ENCODE measurements at places on chromosomes 7 and 10.

GRCh38 chr7:36692456-36692855 is 31.8 kb downstream of the AOAH start:
- DNase-seq = no peak

- DNase-seq = peak; percentile 78
These were observed 3.8 kb upstream of the GTF2IRD1 start for GRCh38 chr7:74449809-74450397.

- DNase-seq = peak; percentile 44
These were observed 52.0 kb upstream of the FIGNL1 start for GRCh38 chr7:50502001-50502684.

DNA sequence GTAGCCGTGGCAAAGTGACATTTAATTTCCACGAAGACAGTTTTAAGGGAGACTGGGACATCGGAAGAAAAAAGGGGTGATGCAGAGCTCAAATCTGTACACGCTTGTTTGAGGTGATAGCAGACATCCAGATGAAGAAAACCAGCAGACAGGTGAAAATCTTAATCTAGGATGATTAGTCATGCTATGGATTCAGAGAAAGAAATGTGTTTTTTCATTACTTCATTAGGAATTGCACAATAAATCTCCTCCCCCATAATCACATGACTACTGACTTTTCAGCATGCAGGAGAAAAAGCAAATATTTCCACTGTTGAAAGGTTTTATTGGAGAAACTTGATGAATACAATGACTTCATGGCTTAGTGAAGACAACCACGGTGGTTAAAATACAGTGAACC is 2.5 kb downstream of the NUDT5 start:
- peak; percentile 27 for DNase-seq

DNA sequence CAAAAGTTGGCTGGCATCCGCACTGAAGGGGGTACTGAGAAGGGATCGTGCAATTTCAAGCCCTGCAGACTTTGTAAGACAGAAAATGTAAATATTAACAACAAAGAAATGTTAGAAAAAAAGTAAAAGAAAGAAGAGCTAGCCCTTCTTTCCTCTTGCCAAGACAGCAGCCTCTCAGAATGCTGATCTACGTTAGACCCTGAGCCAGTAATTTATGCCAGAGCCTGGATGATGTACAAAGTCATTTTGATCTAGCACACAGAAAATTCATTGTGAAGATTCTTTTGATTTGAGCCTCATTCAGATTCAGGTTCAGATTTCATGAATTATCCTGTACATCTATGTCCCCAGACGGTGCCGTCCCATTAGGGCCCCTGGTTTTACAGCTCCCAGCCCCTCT is 105.2 kb downstream of the PRKCQ start:
- DNase-seq = no peak

GRCh38 chr7:33109005-33109757 is at the start of gene RP9:
Gene RP9, minus strand, starts transcription at chr7:33109404. Its CDS starts 32 bp downstream, at chr7:33109372.
- DNase-seq = peak; percentile 61

DNA sequence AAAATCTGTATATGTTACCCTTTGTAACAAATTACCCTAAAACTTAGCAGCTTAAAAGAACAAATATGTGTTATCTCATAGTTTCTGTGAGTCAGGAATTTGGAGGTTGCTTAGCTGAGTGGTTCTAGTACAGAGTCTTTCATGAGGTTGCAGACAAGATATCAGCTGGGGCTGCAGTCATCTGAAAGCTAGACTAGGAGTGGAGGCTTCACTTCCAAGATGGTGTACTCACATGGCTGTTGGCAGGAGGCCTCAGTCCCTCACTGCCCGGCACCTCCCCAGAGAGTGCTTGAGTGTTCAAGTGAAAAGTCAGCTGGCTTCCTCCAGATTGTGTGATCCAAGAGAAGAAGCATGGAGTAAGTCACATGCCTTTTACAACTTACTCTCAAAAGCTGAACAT is 16.9 kb upstream of the GGCT start:
- no peak for DNase-seq

- DNase-seq = no peak
These were observed 107.3 kb upstream of the KDM7A start for GRCh38 chr7:140284062-140284461.

DNA sequence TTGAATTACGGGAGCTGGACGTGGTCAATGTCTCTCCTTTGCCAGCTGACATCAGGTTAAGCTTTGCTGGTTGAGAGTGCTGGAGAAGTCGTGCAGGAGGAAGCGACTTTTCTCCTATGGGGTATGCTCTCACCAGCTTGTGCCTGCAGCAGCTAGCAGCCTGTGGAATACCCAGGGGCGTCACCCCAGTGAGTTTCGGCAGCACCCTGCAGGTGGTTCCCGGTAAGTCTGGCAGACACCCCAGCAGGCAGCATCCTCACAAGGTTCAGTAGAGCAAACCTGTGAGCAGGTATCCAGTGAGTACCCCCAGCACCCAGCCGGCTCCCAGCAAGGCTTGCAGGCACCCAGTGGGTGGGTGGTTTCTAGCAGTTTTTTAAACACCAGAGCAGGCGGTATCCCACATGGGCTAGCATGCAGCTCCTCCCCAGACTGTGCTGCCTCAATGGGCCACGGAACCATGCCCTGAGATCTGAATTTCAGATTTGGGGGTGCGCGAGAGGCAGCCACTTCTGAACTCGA is 74.8 kb upstream of the SVIL start:
- no peak for DNase-seq

- DNase-seq = no peak
These were observed 421.0 kb downstream of the THSD7A start for GRCh38 chr7:11410656-11411644.

DNA sequence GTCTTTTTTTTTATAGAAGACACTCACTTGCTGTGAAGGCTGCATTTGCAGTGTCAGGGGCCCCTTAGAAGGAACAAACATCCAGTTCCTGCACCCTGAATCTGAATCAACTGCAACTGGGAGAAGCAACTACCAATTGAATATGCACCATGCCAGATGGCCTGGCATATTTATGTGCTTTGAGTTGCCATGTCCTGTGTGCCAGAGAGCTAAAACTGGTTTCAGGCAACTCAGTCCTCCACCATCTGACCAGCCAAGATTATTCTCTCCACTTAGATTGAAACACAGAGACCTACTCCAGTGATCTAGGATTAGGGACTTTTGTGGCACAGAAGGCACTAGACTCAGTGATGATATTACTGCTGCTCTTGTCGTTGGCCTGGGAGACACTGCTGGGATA is 225.4 kb downstream of the HECW1 start:
- DNase-seq = no peak

GRCh38 chr10:35324196-35324595 is 12.1 kb upstream of the CCNY start:
- no peak for DNase-seq

DNA sequence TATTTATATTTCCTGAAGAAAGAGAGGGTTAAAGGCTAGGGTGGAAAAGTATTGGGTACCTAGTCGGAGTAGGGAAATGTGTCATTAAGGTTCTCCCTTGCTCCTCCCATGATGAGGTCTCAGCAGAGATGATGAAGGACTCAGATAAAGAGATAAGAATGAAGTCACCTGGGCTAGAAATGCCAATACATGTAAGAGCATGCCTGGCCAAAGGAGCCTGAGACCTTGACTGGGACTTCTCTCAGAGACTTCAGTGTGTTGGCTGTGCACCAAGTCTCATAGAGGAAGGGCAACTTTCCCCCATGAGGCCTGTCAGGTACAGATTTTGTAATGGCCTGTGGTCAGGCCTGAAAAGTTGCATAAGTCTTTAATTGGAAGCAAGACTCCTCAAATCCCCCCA is 361.0 kb upstream of the CDC14C start:
- DNase-seq = no peak

GRCh38 chr10:91652364-91652763 is 19.5 kb upstream of the PPP1R3C start:
- peak; percentile 47 for DNase-seq

- DNase-seq = no peak
These were observed 2.1 kb upstream of the SLC13A1 start for GRCh38 chr7:123201901-123202300.

- DNase-seq = no peak
These were observed 140.7 kb downstream of the CUBN start for GRCh38 chr10:16988900-16989299.

GRCh38 chr10:118965096-118965495 is 64.4 kb upstream of the NANOS1 start:
- no peak for DNase-seq

DNA sequence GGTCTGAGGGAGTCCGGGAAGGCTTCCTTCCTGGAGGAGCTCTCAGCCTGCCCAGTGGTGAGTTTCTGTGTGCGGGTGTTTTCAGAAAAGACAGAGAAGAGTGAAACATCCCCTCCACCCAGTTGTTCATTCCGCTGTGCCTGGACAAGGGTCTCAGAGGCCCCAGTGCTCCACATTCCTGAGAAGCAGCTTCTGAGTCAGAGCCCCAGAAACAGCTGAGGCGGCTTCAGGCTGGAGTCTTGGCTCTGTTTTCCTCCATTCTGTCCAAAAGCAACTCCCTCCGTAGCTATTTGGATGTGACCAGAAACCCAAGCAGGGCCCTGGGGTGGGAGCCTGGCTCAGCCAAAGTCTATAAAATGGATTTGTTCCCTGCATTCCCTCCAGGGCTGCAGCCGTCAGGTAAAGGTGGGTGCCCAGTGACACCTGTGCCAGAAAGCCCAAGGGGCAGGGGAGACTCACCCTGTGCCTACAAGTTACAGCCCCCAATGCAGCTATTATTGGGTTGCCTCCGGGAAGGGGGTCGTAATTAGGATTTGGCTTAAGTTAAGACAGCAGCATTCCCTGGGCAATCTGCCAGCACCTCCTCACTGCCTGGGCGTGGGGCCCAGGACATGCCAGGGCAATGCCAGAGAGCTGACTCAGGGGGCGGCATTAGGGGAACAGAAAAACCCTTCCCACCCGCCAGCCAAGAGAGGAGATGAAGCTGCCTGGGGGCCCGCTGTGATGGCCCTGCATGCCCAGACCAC is 13.1 kb upstream of the CAMK2G start:
- no peak for DNase-seq

GRCh38 chr10:106771154-106771553 is 393.4 kb downstream of the SORCS1 start:
- no peak for DNase-seq

- peak; percentile 48 for DNase-seq
These were observed 63.7 kb downstream of the LARP4B start for GRCh38 chr10:867807-868206.

DNA sequence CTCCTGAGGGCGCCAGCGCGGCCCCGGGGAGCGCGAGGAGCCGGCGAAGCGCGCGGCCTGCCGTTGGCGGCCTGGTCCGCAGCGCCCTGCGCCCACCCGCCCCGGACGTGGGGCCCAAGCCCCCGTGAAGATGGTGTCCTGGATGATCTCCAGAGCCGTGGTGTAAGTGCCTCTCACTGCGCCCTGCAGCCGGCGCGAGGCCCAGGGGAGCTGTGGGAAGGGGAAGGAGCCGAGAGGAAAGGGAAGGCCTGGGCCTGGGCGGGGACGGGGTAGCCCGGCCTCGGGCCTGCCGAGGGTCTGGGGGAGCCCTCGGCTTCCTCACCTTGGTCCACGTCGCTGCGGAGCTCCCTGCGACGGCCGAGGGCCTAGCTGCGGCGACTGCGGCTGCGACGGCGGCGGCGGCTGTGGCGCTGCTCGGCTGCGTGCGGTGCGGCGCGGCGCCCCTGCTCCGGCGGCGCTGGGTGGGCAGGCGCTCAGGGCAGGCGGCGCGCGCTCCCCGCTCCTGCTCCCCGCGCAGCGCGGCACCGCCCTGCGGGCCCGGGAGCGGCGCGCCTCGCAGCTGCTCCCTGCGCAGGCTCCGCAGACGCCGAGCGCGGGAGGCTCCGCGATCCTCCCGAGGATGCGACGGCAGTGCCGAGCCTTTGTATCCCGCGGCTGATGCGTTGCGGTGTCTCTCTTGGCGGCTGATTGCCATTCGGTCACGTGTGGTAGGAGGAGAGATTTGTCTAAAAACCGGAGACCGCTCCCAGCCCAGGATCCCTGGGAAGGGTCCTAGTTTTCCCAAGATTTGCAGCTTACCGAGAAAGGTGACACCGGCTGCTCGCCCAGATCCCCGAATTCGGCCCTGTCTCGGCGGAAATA is 445 bp downstream of the REEP3 start:
- peak; percentile 76 for DNase-seq

DNA sequence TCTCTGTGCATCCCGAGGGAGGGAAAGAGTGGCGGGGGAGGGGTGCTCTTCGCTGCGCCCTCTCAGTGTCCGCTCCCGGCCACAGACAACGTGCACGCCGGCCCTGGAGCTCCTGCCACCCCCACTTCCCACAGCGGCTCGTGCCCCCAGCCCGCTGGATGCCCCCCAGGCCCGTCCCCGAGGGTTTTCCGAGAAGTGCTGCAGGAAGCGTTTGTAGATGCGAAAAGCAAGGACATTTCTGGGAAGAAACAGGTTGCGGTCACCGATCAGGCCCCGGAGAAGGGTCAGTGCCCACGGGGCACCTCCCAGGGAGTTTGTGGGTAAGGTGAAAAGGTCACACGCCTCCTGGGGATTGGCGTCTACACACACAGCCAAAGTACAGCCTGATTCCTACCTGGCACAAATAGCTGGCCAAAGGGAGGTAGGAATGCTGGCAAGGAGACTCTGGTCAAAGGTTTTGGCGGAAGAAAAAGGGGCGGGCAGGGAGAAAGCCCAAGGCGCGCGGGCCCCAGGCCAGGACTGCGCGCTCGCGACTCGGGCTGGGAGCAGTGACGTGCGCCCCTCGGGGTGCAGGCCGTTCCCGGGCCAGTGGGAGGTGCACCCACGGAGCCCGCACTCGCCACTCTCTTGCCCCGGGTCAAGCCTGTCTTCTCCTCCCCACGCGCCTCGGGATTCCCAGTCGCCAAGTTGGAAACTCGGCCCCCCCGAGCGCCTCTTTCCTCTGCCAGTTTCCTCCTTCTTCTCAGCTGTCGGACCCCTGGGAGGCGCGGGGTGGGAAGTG is 1.5 kb upstream of the NRP1 start:
- DNase-seq = peak; percentile 54

DNA sequence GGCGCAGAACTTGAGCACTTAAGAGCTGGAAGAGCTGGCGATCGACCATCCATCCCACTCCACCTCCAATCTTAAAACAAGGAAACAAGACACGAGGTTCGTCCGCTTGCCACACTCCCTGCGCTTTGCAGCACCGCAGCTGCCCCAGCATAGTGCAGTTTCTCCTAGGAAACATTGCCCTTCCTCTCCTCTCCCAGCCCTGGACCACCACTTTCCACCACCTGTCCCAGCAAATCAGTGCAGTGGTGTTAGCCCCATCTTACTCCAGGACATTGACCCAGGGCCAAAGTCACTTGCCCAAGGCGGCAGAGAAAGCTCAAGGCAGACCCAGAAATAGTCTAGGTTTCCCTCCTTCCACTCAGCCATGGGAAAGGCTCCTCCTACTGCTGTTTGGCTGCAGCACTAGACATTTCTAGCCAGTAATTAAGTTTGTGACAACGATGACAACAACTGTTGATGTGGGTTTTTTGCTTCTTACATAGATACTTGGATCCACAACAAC is 1.5 kb upstream of the PARD3 start:
- peak; percentile 44 for DNase-seq

- DNase-seq = no peak
These were observed 35.0 kb downstream of the C10orf105 start for GRCh38 chr10:71684356-71685173.

GRCh38 chr10:97759158-97759887 is 12.5 kb downstream of the SFRP5 start:
- DNase-seq = peak; percentile 91

GRCh38 chr7:5063698-5064097 is 18.0 kb downstream of the RBAK start:
- no peak for DNase-seq

All from hepatic stellate cell (primary cell).